ENCODE measurements at places on chromosomes 16 and 17. TPM values are rescaled to one million over a fixed set of nuclear protein-coding genes. Genes with fewer than 3 reads are reported as not detected.

GRCh38 chr16:5604770-5605169 is 507.2 kb upstream of the EEF2KMT start:
- no peaks in the 10 kb centered on the region for H3K4me1 ChIP-seq
- DNase-seq = no peak
- no peaks in the 10 kb centered on the region for H3K36me3 ChIP-seq
- H3K4me3 ChIP-seq = no peak overlapping the region
- H3K27me3 ChIP-seq = no peaks in the 10 kb centered on the region
- H3K27ac ChIP-seq = no peak overlapping the region

The LGALS9B gene
- total RNA-seq = not detected

GRCh38 chr17:7555320-7555948 is 3.1 kb upstream of the TNFSF13 start:
- no peak for DNase-seq
- H3K4me1 ChIP-seq = peaks cover 20% of the 10 kb centered on the region
- H3K4me3 ChIP-seq = no peak overlapping the region
- H3K27me3 ChIP-seq = no peaks in the 10 kb centered on the region

DNA sequence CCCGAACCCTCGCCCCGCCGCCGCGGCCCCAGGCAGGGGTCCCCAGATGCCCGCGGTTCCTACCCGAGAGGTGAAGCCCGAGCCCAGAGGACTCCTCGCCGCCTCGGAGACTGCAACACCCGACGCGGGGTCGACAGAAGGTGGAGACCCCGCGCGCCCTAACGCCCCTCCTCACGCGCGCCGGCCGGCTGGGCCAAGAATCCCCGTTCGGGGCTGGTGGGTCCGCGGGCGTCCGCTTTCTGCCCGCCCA is 515 bp downstream of the SUMO2 start:
- DNase-seq = peak; percentile 89
- no peaks in the 10 kb centered on the region for H3K27me3 ChIP-seq
- H3K36me3 ChIP-seq = peaks cover 5% of the 10 kb centered on the region
- peak overlapping the region; percentile 81 for H3K27ac ChIP-seq
- peak overlapping the region; percentile 91 for H3K4me3 ChIP-seq

The CIITA gene
- total RNA-seq = not detected

DNA sequence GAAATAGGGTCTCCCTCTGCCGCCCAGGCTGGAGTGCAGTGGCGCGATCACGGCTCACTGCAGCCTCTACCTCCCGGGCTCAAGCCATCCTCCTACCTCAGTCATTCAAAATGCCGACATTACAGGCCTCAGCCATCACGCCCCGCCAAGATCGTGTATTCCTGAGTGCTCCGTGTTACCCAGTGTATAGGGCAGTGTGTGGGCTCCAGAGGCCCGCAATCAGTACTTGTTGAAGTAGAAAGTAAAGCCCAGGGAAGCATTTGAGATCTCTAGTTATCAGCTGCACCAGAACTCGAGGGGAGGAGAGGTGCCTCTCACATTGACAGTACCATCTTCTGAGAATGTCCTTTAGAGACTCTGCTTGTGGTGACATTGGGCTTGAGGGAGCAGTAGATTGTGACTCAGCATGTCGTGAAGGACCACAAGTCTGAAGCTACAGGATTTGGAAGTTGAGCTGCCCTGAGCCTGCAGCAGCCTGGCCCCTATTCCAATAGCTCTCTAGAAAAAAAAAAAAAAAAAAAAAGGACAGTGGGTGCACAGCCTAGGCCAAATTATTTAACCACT is 1.1 kb upstream of the PRPSAP1 start:
- no peak for DNase-seq
- H3K27ac ChIP-seq = no peak overlapping the region
- peak overlapping the region; percentile 56 for H3K4me3 ChIP-seq
- H3K4me1 ChIP-seq = peaks cover 29% of the 10 kb centered on the region
- H3K27me3 ChIP-seq = no peaks in the 10 kb centered on the region

The ASB16 gene
- total RNA-seq = not detected

The CXCL16 gene
- total RNA-seq = 12.8 TPM

DNA sequence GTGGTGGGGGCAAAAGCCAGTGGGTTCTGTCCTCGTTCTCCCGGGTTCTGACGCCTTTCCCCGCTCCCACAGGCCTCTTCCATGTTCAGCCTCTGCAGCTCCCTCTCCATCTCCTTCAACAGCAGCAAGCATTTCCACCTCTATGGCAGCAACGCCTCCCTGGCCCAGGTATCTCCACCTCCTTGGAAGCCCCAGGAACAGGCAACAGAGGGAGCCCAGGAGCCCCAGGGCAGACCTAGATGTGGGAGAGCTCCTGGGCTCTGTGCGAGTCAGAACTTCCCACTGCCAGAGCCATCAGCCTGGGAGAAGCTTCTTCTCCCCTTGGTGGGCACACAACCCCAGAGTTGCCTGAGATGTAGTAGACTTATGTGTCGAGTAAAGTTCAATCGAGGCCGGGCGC is 7.8 kb downstream of the ZNF768 start:
- DNase-seq = no peak
- no peaks in the 10 kb centered on the region for H3K4me1 ChIP-seq
- H3K4me3 ChIP-seq = no peak overlapping the region
- H3K27me3 ChIP-seq = peaks cover 4% of the 10 kb centered on the region

The CNTROB gene
- 30.2 TPM for total RNA-seq

- H3K4me1 ChIP-seq = peaks cover 21% of the 10 kb centered on the region
- peaks cover 11% of the 10 kb centered on the region for H3K27me3 ChIP-seq
- no peak overlapping the region for H3K4me3 ChIP-seq
- peaks cover 4% of the 10 kb centered on the region for H3K36me3 ChIP-seq
- DNase-seq = no peak
These were observed 3.8 kb downstream of the RASL10B start for GRCh38 chr17:35735036-35735805.

- H3K36me3 ChIP-seq = no peaks in the 10 kb centered on the region
- no peak overlapping the region for H3K27ac ChIP-seq
- no peaks in the 10 kb centered on the region for H3K4me1 ChIP-seq
- no peak overlapping the region for H3K4me3 ChIP-seq
- H3K27me3 ChIP-seq = no peaks in the 10 kb centered on the region
These were observed 12.8 kb upstream of the FBXL19 start for GRCh38 chr16:30910427-30911029.

GRCh38 chr17:38602956-38603785 is 2.6 kb downstream of the SRCIN1 start:
- peaks cover 10% of the 10 kb centered on the region for H3K4me1 ChIP-seq
- no peak overlapping the region for H3K4me3 ChIP-seq
- H3K27ac ChIP-seq = no peak overlapping the region
- no peaks in the 10 kb centered on the region for H3K36me3 ChIP-seq

The ADPRM gene
- 12.7 TPM for total RNA-seq

DNA sequence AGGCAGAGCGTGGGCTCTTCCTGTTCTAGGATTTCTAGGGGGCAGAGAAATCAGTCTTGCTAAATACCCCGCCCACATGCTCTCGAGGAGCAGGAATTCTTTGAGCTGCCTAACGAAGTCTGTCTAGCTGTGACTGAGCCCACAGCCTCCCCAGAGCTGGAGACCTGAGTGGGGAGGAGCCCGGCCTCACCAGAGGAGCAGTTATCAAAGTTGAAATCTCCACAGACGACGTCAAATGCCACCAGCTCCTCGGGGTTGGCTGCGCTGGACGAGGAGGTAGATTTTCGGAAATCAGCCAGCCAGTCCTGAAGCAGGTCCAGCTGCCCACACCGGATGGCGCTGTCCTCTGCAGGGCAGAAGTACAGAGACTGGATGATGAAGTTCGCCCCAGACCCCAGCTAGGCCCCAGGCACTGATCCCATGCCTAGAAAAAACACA is 53.8 kb downstream of the PRMT7 start:
- H3K4me1 ChIP-seq = peaks cover 3% of the 10 kb centered on the region
- no peaks in the 10 kb centered on the region for H3K27me3 ChIP-seq
- no peak for DNase-seq
- no peak overlapping the region for H3K27ac ChIP-seq
- no peak overlapping the region for H3K4me3 ChIP-seq
- peaks cover 4% of the 10 kb centered on the region for H3K36me3 ChIP-seq

GRCh38 chr17:35521150-35521549 is 16.3 kb downstream of the SLFN12L start:
- H3K4me1 ChIP-seq = no peaks in the 10 kb centered on the region
- peaks cover 58% of the 10 kb centered on the region for H3K27me3 ChIP-seq
- no peaks in the 10 kb centered on the region for H3K36me3 ChIP-seq
- H3K4me3 ChIP-seq = no peak overlapping the region
- H3K27ac ChIP-seq = no peak overlapping the region
- no peak for DNase-seq

DNA sequence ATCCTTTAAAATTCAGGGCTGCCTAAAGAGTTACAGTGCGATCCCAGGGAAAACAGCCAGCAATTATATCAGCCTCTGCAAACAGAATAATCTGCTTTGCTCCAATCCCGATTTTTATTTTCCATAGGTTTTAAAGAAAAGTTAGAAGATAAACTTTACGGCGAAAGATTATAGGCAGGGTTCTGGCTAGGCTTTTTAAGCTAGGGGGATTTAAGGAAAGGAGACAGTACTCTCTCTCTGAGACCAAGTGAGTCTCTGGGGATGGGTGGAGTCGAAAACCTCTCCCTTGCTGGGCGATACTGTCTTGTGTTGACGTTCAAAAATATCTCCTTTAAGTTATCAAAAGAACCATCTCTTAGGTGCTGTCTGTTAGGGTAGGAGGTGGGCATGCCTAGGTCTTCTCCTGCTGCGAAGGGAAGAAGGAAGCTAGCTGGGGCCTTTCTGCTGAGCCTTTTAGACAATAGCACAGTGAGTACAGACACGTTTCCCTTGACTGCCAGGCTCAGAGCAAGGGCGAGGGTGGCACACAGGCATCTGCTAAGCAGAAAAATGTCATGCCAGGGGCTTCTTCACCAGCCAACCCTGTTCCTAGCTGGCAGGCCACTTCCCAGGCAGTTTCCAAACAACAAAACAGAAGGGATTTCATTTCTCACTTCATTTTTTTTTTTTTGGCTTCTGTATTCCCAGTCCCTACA is 167.9 kb upstream of the MAF start:
- peak overlapping the region; percentile 82 for H3K27ac ChIP-seq
- peak overlapping the region; percentile 51 for H3K4me3 ChIP-seq
- no peak for DNase-seq
- no peaks in the 10 kb centered on the region for H3K36me3 ChIP-seq
- peaks cover 42% of the 10 kb centered on the region for H3K4me1 ChIP-seq

DNA sequence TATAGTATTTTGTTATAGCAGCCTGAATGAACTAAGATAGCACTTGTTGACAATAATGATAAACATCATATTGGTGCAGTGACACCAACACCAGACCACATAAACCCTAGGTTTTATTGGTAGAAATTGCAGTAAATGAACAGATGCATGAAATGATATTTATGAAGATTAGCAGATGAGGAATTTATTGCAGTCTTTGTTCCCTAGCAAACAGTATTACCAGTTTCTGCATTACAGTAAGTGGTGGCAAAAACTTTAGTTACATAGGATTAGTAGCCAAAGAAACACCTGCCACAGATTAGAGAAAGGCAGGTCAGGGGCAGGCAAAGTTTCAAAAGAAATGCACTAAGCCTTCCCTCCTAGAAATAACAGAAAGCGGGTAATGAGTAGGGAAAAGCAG is 17.7 kb upstream of the TANC2 start:
- no peak for DNase-seq
- H3K4me1 ChIP-seq = peaks cover 10% of the 10 kb centered on the region
- H3K27me3 ChIP-seq = peaks cover 11% of the 10 kb centered on the region

The ZPBP2 gene
- total RNA-seq = not detected

- H3K36me3 ChIP-seq = peaks cover 10% of the 10 kb centered on the region
- H3K27ac ChIP-seq = no peak overlapping the region
These were observed 33.1 kb downstream of the ABR start for GRCh38 chr17:1146561-1147265.

The ACSF2 gene
- 25.4 TPM for total RNA-seq

- H3K27me3 ChIP-seq = no peaks in the 10 kb centered on the region
- no peak overlapping the region for H3K27ac ChIP-seq
- H3K4me3 ChIP-seq = no peak overlapping the region
- H3K36me3 ChIP-seq = no peaks in the 10 kb centered on the region
These were observed 6.0 kb upstream of the MRPL38 start for GRCh38 chr17:75910699-75911098.

GRCh38 chr17:7356756-7357155 is 1.8 kb downstream of the TMEM95 start:
- no peak overlapping the region for H3K4me3 ChIP-seq
- no peak overlapping the region for H3K27ac ChIP-seq
- H3K4me1 ChIP-seq = peaks cover 36% of the 10 kb centered on the region

DNA sequence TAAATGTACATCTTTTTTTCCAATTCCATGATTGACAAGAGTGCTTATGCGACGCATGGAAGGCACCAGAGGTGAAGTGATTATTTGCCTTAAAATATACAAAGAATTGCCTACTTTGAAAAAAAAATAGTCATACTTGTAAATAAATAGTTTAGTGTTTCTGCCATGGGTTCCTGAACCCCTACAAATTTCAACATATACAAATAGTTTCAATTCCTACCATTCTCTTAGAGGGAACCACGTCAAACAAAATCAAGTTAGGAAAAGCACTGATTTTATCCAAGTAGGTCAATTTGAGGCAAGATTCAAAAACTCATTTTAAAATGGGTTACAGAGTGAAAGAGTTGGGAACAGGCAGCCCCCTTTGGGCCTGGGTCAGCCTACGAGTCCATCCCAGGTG is 11.7 kb downstream of the CMTM3 start:
- H3K4me1 ChIP-seq = peaks cover 58% of the 10 kb centered on the region
- no peak overlapping the region for H3K4me3 ChIP-seq
- no peak for DNase-seq
- no peaks in the 10 kb centered on the region for H3K27me3 ChIP-seq

GRCh38 chr16:49341706-49342105 is 31.9 kb upstream of the C16orf78 start:
- peak; percentile 57 for DNase-seq
- no peaks in the 10 kb centered on the region for H3K4me1 ChIP-seq
- H3K4me3 ChIP-seq = no peak overlapping the region
- no peaks in the 10 kb centered on the region for H3K27me3 ChIP-seq
- H3K36me3 ChIP-seq = no peaks in the 10 kb centered on the region

GRCh38 chr17:49520386-49521087 is 25.4 kb downstream of the NGFR start:
- H3K27ac ChIP-seq = no peak overlapping the region
- H3K36me3 ChIP-seq = no peaks in the 10 kb centered on the region
- peaks cover 24% of the 10 kb centered on the region for H3K27me3 ChIP-seq

- H3K4me3 ChIP-seq = peak within 1 kb of the TSS; percentile 95
- H3K36me3 ChIP-seq = peaks cover 21% of the 10 kb centered on the region
- H3K4me1 ChIP-seq = peaks cover 27% of the 10 kb centered on the region
- peak; percentile 99 for DNase-seq
- H3K27me3 ChIP-seq = no peaks in the 10 kb centered on the region
These were observed at the start of gene TUFM for GRCh38 chr16:28846080-28846932. Gene TUFM (minus strand): TSS chr16:28846348. CDS start chr16:28846269, 79 bp downstream.
